Right lung (tissue), 10 donors: ENCODE measurements at places on chromosomes 3 and 15. TPM values are rescaled to one million over a fixed set of nuclear protein-coding genes. Genes with fewer than 3 reads are reported as not detected.
A peak's percentile ranks its signal among the peaks of the same experiment; 100 is the strongest.

GRCh38 chr15:89760303-89761008, 9.4 kb upstream of the MESP1 start:
- DNase-seq, result no peak

DNA sequence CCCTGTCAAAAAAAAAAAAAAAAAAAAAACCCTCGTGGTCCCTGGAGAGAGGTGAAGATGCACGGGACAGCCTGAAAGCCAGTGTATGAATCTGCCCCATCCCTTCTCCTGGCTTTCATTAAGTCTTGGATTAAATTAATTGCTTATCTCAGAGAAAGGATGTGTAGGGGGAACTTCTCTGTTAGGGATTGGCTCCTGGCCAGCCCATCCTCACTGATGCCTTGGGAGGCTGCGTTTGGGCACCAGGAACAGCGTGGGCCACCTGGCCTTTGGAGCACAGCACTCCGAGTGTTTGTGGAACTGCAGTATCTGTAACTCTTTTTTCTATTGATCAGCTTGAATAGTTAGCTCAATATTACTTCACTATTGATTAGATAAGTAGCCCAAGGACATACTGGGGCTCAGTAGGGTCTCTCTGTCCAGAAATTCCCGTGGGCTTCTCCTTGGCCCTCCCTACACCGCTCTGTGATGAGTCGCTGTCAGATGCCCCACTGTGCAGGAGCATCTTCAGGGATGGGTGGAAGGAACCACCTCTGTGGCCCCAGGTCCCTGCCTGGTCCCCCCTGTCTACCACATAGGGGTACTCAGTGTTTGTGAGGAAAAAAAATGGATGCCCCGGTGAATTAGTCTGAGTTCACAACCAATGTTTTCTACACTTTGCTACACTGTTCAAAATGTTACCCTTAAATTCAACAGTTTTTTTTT, 2.0 kb downstream of the PXYLP1 start:
- no peak for DNase-seq

DNA sequence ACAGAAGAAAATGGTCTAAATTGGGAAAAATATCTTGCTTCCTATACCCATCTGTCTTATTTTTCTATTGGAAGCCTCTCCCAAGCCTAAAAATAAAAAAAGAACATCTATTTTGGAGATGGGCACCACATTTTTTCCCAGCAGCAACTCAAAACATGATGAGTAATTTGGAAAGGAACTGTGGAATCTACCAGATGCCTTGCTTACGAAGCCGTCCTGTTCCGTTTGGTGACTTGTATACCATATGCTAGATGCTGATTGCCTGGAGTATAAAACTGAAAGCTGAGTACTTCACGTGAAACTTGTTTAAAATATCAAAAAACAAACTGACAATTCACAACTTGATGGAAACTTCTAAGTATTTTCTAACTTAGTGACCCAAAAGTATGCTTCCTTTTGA, 491.0 kb downstream of the ROBO2 start:
- no peak for DNase-seq

DNA sequence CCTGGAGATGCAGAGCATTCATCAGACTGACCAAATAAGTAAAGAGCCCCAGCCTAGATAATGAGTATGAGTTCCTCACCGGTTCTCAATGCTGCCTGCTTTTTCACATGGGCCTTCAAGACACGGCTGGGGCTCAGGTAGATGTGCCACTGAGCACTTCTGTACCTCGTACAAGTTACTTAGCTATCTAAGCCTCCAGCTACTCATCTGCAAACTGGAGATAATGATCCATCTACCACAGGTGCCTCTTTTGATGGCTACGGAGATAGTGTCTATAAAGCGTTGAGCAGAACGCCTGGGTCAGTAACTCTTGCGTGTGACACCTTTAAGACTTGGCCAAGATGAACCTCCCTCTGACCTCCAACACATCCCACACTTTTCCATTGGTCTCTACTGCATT, 56.3 kb downstream of the CCR4 start:
- DNase-seq, result no peak

- no peak for DNase-seq
These were observed 19.5 kb downstream of the PTH1R start for GRCh38 chr3:46897031-46897430.

DNA sequence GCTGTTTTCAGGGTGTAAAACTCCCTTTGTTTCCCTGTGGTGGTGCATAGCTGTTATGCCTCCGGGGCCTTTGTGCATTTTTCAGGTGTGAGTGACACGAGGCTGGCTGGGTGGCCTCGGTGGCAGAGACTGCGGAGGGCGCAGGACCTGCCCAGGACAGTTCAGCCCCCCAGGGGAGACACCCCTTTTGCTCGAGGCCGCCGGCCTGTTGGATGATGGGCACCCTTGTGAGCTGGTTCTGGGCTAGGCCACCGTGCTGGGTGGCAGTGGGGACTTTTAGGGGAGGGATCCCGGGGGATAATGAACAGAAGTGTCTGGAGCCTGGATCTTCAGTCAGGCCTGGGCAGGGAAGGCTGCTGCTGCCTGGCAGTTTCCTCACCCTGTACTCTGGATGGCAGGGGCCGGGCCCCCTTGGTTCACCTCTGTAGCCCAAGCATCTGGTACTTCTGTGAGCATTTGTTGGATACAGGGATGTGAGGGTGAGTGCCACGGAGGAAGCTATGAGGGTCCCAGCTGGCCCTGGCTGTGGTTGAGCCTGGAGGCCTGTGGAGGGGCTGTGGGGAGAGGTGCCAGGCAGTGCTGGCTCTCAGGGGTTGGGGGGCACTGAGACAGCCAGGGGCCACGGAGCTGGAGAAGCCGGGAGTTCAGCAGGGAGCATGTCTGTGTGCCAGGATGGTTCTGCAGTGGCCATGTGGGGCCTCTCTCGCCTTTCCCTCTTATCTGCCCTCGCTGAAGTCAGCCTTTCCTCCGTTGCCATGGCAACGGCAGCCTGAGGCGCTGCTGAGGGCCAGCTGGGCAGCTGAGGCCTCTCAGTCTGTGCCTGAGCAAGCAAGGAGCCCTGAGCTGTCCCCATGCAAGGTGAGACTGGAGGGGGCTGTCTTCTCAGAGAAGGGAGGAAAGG, 49.0 kb downstream of the KY start:
- DNase-seq, result peak; percentile 78

- peak; percentile 51 for DNase-seq
These were observed 927 bp downstream of the CHDH start for GRCh38 chr3:53845103-53845880.

- DNase-seq, result no peak
These were observed 83.3 kb upstream of the SNRK start for GRCh38 chr3:43203022-43203421.

- DNase-seq, result no peak
These were observed 106.2 kb upstream of the MCTP2 start for GRCh38 chr15:94125156-94125555.

GRCh38 chr3:128605091-128606046, 45.2 kb downstream of the RPN1 start:
- no peak for DNase-seq

- DNase-seq, result no peak
These were observed 89.4 kb upstream of the ICE2 start for GRCh38 chr15:60568301-60568742.

DNA sequence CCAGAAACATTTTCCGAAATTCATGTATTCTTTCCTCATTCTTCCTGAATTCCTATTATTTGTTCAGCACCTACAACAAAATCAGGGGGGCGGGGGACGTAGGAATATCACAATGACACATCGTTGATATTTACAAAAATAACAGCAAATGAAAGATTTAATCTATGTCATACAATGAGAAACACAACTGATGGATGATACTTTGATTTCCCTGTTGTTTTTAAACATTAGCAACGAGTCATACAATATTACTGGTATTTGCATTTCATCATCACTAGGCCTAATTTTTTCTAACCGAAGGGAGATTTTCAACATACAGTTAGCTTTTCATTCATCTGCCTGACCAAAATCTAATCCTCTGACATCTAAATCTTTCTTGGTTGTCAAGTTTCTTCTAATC, 45.3 kb upstream of the INO80 start:
- no peak for DNase-seq

DNA sequence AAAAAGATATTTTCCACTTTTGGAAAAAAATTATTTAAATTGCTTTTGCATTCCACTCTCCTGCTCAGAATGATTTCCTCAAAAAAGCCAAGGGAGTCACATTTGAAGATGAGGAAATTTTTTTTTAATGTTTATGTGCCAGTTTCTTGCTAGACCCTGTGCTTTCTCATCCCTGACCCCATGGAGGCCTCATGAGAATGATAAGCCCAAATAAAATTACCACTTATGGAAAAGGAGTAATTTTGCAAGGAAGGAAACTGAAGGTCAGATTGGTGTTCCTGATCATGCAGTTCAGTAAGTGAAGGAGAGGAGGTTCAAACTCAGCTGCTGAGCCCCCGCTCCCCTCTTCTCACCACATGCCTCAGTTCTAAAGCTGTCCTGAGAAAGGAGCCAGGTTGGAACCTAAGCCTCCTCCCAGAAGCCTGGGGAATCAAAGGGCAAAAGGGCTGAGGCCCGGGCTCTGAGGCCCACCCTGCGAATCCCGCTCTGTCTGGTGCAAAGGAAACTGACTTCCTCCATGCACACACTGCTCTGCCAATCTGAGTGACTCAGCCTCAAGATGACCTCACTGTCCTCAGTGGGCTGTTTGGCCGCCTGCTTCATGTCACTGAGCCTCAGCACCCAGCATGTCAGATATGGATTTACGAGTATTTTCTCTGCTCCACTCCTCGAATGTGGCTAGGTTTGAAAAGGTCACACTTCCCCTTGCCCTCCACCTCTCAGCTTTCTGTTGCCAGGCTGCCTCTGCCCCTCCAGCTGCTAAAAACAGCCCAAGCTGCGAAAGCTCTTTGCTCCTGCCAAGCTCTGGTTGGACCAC, 56.9 kb upstream of the FLNB start:
- no peak for DNase-seq

- no peak for DNase-seq
These were observed 219.3 kb upstream of the NANOGP8 start for GRCh38 chr15:35304389-35304788.

DNA sequence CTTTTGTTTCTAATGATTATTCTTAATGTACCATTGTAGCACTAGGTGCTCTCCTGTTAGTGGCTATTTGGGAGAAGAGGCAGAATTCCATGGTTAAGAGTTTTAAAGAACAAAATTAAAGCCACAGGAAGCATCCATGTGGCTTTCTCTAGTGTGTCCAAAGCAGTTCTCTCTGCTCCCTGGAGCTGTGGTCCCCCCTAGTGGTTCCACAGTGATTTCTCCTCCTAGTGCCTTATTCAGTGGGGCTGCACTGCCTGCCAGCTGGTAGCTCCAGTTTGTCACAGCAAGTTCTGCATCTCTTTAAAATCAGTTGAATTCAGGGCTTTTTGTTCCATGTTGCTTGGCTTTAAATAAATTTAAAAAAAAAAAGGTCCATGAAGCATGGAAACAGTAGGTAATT, 39.6 kb upstream of the FAM98B start:
- DNase-seq, result peak; percentile 57

DNA sequence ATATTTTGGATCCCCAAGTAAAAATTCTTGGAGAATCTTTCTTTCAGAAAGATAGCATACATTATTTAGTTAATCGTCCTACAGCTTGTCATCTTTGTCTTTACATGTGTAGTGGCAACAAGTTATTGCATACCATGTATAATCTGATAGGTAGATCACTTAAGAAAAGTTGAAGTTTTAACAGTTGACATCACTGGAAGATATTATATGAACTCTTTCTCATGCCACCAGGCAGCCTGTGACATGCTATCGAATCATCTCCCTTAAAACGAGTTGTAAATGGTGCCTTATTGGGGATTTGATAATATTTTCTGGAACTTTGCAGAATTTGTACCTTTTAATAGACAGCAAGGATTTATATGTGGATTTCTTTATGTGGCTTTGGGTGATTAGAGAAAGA, 8.7 kb downstream of the U2SURP start:
- no peak for DNase-seq

- no peak for DNase-seq
These were observed 56.2 kb downstream of the ITGA11 start for GRCh38 chr15:68375716-68376220.

DNA sequence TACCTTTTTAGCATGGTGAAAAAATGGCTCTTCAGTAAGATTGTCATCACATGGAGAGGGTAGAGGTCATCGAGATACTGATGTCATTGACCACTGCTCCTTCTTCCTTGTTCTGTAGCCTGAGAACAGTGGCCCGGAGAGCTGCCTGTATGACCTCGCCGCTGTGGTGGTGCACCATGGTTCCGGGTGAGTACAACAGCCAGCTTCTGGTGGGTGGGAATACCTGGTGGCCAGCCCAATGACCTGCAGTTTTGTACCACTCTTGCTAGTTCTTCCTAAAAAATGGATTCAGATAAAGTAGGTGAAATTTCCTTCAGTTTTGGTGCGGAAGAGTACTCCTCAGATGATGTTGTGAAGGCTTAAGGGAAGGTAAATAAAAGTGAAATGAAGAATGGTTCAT, 8.4 kb upstream of the FBXL22 start:
- DNase-seq, result no peak

DNA sequence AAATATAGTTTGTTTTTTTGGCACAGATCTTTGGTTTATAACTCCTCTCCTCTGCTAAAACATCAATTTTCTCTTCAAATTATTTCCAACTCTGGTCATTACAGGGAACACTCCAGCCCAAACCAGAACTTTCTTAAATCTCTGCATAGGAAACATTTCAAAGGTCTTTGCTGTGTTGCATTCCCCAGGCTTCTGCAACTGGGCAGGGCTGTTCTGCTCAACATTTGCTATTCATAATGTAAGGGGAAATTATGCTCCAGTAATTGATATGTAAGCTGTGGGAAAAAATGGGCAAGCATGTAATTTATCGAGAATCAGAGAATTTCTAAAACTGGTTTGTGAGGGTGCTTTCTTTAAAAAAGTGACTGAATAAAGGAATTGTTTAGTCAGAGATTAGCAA, 410.4 kb downstream of the TUSC7 start:
- DNase-seq, result no peak

- DNase-seq, result no peak
These were observed 350.8 kb downstream of the PTPRG start for GRCh38 chr3:61912158-61912557.

DNA sequence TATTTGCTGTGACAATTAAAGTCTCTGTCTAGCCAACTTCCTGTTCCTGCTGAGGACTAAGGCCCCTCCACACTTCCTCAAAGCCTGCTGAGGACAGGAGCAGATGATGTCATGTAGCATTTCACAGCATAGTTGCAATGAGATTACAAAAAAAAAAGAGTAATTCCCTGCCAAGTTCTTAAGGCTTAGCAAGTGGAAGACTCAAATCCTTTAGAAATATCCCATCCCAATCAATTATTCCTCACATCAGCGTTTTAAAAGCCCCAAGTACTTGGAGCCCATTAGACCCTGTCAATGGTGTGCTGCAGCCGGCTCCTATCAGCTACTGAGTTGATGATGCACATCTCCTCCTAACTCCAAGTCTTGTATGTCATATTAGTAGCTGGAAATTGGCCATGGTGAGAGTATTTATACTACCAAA, 51.7 kb downstream of the TRANK1 start:
- DNase-seq, result peak; percentile 89

GRCh38 chr3:170705131-170705530, 119.3 kb upstream of the SLC7A14 start:
- no peak for DNase-seq

TMIE gene
- polyA plus RNA-seq, result 0.72 TPM

GOLGA8J gene
- polyA plus RNA-seq, result 1.9 TPM

ARL14 gene
- not detected for polyA plus RNA-seq

GAP43 gene
- polyA plus RNA-seq, result 0.70 TPM

SLC22A14 gene
- polyA plus RNA-seq, result 0.24 TPM

SUCNR1 gene
- 0.10 TPM for polyA plus RNA-seq

IQCF5 gene
- not detected for polyA plus RNA-seq

TIMP4 gene
- polyA plus RNA-seq, result 0.66 TPM
